ENCODE measurements at places on chromosomes 6 and 20. TPM values are rescaled to one million over a fixed set of nuclear protein-coding genes. Genes with fewer than 3 reads are reported as not detected.

HUS1B gene
- total RNA-seq: 0.86 TPM

- no peak for DNase-seq
These were observed 138.5 kb upstream of the BEND6 start for GRCh38 chr6:56816370-56816769.

DNA sequence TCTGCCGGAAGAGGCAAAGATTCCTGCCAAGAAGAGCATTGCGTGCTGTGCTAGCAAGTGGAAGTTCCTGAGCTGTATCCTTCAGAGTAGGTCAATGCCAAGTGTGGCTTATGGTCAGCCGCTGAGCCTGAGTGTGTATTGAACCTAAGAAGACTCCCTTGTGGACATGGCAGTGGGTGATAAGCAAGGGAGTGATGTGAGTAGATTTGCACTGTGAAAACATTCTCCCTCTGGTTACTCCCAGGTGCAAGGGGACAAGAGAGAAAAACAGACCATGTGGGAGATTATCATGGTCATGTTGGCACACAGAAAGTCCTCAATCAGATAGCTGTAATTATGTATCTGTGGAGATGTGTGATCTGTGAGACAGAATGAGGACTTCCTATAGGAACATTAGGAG, 6.1 kb upstream of the TMEM74B start:
- no peak for DNase-seq

FAM83D gene
- 19.9 TPM for total RNA-seq

RFX6 gene
- not detected for total RNA-seq

RAB32 gene
- total RNA-seq: 0.30 TPM

OR2H2 gene
- not detected for total RNA-seq
